Fibroblast of mammary gland (primary cell): ENCODE measurements at places on chromosomes 11 and 22.

GRCh38 chr11:103367650-103368049 is 258.4 kb downstream of the DYNC2H1 start:
- peak; percentile 24 for DNase-seq

GRCh38 chr22:33124471-33124870 is 66.3 kb upstream of the SYN3 start:
- no peak for DNase-seq

GRCh38 chr11:36357831-36358230 is 61.7 kb downstream of the PRR5L start:
- DNase-seq, result no peak

GRCh38 chr11:73258104-73259035 is 13.8 kb upstream of the P2RY6 start:
- no peak for DNase-seq

GRCh38 chr22:25235547-25236290 is 16.3 kb downstream of the CRYBB2 start:
- DNase-seq, result peak; percentile 64

GRCh38 chr11:107018902-107019493 is 722 bp upstream of the GUCY1A2 start:
- peak; percentile 67 for DNase-seq

GRCh38 chr11:92111287-92111686 is 113.3 kb upstream of the FAT3 start:
- DNase-seq, result no peak

GRCh38 chr11:1858576-1858975 is 5.7 kb downstream of the LSP1 start:
- no peak for DNase-seq
